ENCODE measurements at places on chromosomes 16 and 17. TPM values are rescaled to one million over a fixed set of nuclear protein-coding genes. Genes with fewer than 3 reads are reported as not detected.

- H3K4me1 ChIP-seq: no peaks in the 10 kb centered on the region
- H3K36me3 ChIP-seq: no peaks in the 10 kb centered on the region
- no peak overlapping the region for H3K27ac ChIP-seq
- no peaks in the 10 kb centered on the region for H3K27me3 ChIP-seq
Measured at GRCh38 chr16:47965439-47965838, 190.4 kb downstream of the ABCC12 start.

DNA sequence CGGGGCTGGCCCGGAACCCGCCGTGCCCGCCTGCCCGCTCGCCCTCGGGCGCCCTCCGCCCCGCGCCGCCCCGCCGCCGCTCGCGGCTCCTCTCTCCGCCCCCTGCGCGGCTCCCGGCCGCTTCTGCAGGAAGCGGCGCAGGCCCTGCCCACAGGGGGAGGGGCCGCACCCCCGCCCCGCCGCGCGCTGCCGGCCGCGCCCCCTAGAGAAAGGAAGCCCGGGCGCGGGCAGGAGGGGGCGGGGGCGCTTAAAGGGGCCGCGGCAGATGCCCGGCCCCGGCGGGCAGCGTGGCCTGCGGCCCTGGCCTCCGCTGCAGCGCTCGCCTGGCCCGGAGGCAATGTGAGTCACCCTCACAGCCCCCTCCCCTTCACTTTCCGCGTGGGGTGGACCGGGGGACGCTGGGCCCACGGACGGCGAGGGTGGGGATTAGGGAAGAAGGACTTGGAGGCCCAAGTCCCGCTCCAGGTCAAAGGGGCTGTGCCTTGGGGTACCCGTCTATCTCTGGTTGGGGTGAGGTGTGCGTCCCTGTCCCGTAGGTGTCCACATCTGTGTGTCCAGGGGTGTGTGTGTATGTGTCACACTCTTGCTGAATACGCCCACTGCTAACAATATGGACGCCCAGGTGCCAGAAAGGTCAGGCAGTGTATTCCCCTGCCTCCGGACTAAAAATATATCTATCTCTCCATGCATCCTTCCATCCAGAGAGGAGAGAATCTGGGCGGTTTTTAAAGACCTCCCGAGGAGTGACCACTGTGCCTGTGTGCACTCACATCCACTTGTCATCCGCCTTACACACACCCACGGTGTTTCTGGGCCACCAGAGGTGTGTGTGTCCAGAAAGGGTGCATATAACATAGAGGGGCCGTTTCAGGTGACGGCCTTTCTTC lies at the start of gene GIT1:
GIT1 (minus strand) TSS at position 125 of the 887 bp plus-strand sequence. CDS start 270 bp downstream, outside the sequence.
- H3K27ac ChIP-seq: peak within 1 kb of the TSS; percentile 84
- H3K4me1 ChIP-seq: peaks cover 79% of the 10 kb centered on the region
- H3K4me3 ChIP-seq: peak within 1 kb of the TSS; percentile 90

DNA sequence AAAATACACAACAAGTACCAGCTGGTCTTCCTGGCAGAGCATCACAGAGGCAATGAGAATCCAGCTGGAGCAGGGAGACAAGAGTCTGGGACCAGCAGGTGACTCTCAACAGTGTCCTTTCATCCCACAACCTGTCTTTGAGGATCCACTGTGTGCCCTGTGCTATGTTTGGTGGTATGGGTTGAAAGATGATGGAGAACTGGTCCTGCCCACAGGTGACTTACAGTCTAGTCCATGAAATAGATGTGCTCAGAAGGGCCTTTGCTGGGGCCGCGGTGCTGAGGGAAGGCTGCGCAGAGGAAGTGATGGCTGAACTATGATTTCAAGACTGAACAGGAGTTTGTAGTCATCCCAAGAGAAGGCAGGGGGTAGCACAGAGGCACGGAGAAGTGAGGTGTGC lies 17.9 kb downstream of the WNT3 start:
- H3K36me3 ChIP-seq: no peaks in the 10 kb centered on the region
- H3K27me3 ChIP-seq: peaks cover 8% of the 10 kb centered on the region
- no peak overlapping the region for H3K27ac ChIP-seq
- DNase-seq: no peak

DNA sequence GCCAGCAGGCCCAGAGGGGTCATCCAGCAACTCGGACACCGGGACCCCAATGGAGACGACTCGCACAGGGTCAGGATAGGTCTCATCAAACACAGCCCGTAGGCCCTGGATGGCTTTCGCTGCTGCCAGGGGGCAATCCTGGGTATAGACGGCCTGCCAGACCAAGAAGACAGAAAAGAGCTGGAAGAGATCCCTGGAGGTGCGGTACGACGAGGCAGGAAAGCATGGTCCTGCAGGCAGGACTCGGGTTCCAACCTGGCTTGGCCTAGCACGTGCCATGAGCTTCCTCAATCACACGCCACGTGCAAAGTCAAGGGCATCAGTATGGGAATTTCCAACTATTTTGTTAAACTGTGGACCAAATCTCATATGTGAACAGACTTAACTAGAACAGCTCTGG lies 6.3 kb upstream of the EXOSC6 start:
- H3K36me3 ChIP-seq: peaks cover 100% of the 10 kb centered on the region
- H3K4me1 ChIP-seq: no peaks in the 10 kb centered on the region
- no peak for DNase-seq
- H3K4me3 ChIP-seq: no peak overlapping the region
- no peak overlapping the region for H3K27ac ChIP-seq

DNA sequence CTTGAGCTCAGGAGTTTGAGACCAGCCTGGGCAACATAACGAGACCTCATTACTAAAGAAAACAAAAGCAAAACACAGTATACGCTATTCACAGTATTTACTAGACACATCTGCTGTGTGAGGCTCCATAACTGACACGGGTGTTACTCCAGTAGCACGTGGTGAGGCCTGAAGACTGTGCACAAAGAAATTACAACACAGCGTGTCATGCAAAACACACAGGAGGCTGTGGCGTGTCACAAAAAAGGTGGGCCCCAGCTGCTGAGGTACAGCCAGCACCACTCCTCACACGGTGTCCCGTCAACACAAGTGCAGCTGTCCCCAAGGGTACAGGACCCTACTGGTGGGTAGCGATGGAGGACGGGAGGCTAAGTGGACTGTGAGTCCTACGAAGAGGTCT lies 2.7 kb downstream of the CYBC1 start:
- no peak overlapping the region for H3K27ac ChIP-seq
- no peak for DNase-seq
- H3K27me3 ChIP-seq: no peaks in the 10 kb centered on the region
- peaks cover 50% of the 10 kb centered on the region for H3K4me1 ChIP-seq
- H3K4me3 ChIP-seq: no peak overlapping the region

DNA sequence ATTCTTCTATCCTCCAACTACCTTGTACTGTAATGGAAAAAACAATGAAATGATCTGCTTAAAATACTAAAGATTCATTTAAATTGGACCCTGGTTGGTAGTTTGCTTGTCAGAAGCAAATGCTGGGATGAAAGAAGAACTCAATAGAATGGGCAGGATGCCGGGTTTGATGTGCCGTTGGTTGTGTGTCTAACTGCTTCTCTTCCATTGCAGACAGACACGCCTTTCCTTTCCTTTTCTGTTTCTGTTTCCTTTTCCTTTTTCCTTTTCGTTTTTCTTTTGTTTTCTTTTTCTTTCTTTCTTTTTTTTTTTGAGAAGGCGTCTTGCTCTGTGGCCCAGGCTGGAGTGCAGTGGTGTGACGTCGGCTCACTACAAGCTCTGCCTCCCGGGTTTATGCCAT lies 64.6 kb downstream of the PLCG2 start:
- H3K27me3 ChIP-seq: no peaks in the 10 kb centered on the region
- H3K4me3 ChIP-seq: no peak overlapping the region
- peaks cover 10% of the 10 kb centered on the region for H3K4me1 ChIP-seq
- no peak overlapping the region for H3K27ac ChIP-seq

- peaks cover 78% of the 10 kb centered on the region for H3K4me1 ChIP-seq
- H3K4me3 ChIP-seq: no peak overlapping the region
- peaks cover 71% of the 10 kb centered on the region for H3K36me3 ChIP-seq
- no peaks in the 10 kb centered on the region for H3K27me3 ChIP-seq
Measured at GRCh38 chr17:75847614-75848522, 3.7 kb upstream of the UNC13D start.

DNA sequence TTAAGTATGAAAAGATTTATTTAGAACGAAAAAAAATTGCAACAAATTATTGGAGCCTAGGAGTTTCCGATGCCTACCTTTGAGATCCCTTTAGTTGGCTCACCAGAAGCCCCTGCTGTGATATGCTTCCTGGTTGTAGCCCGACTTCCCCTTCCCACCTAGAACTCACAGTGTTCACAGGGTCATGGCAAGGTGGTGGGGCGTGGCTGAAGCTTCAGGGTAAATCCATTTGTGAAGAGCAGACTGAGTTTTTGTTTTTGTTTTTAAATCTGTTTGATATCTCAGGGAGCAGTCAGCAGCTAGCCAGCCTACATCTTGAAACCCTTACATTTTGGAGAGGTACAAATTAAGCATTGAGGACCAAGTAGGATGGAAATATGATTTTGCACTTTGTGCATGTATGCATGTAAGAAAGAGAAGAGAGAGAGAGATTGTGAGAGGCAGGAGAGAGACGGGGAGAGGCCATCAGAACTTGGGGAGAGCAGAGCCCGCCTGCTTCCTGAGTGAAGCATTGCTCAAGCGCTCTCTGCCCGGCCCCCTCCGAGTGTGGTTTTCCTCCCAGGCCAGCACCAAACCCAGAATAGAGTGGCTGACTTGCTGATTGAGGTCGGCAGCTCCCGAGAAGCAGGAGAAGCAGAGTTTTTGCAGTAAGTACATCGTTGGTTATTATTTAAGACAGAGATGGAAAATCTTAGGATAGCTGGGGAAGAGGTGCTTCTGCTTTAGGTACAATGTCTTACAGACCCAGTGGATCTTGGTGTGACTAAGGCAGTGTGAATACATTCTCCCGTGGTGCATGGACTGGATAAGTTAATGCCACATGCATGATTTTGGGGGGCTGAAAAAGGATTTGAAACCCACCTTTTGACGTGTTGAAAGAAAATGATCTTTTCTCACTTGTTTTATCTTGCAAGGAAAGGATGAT lies 64.2 kb downstream of the SPECC1 start:
- H3K36me3 ChIP-seq: no peaks in the 10 kb centered on the region
- peak overlapping the region; percentile 54 for H3K27ac ChIP-seq
- DNase-seq: peak; percentile 67
- peaks cover 23% of the 10 kb centered on the region for H3K4me1 ChIP-seq
- H3K27me3 ChIP-seq: no peaks in the 10 kb centered on the region
- peak overlapping the region; percentile 44 for H3K4me3 ChIP-seq

GRCh38 chr17:35716897-35717465 lies 14.5 kb upstream of the RASL10B start:
- H3K27me3 ChIP-seq: no peaks in the 10 kb centered on the region
- no peak overlapping the region for H3K4me3 ChIP-seq
- peaks cover 79% of the 10 kb centered on the region for H3K36me3 ChIP-seq

DNA sequence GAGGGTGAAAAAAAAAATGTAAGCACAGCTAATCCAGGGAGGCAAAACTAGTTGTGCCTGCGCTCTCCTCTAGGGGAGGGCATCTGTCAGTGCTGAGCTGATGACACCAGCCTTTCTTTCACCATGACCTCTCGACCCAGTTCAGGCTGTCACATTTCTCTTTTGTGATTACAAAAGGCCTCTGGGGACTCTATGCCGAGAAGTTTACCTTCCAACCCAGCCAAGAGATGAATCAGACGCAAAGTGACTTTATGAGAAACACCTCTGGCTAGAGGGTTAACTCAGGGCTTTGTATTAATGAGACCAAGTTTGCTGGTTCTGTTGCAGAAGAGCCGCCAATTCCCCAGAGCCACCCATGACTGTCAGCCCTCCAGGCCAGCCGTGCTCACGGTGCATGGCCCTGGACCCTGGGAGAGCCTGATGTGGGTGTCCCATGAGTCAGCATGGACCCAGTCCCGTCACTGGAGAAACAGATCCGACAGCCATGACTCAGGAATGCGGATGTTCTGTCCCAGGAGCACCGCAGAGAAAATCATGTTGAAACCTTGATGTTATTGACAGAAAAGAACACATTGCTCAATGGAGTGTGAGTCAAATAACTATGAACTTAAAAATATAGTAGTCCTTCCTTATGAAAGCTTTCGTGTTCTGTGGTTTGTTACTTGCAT lies 437.2 kb downstream of the HS3ST3B1 start:
- DNase-seq: peak; percentile 78
- peaks cover 15% of the 10 kb centered on the region for H3K4me1 ChIP-seq
- H3K4me3 ChIP-seq: no peak overlapping the region
- no peaks in the 10 kb centered on the region for H3K27me3 ChIP-seq
- no peaks in the 10 kb centered on the region for H3K36me3 ChIP-seq
- H3K27ac ChIP-seq: peak overlapping the region; percentile 61

- no peaks in the 10 kb centered on the region for H3K36me3 ChIP-seq
- no peak overlapping the region for H3K4me3 ChIP-seq
- H3K4me1 ChIP-seq: no peaks in the 10 kb centered on the region
- H3K27ac ChIP-seq: no peak overlapping the region
- no peak for DNase-seq
- peaks cover 3% of the 10 kb centered on the region for H3K27me3 ChIP-seq
Measured at GRCh38 chr17:9162275-9162985, 141.1 kb downstream of the NTN1 start.

DNA sequence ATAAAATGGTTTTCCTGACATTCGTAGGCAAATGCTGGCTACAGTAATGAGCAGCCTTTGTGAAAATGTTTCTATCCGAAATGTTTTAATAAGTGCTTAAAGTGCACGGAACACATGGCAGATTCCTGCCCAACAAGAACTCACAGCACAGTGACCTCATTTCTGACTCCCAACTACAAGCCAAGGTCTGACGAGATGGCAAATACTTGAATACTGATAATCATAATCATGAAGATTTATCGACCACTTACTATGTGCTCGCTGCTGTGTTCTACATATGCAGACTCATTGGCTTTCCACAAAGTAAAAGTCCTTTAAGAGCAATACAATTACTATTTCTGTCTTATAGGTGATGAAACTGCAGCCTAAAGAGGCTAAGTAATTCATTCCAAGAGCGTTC lies 238.1 kb upstream of the CDH5 start:
- H3K36me3 ChIP-seq: no peaks in the 10 kb centered on the region
- no peak overlapping the region for H3K4me3 ChIP-seq
- DNase-seq: no peak
- no peaks in the 10 kb centered on the region for H3K4me1 ChIP-seq
- H3K27ac ChIP-seq: peak overlapping the region; percentile 46

- H3K4me3 ChIP-seq: peak overlapping the region; percentile 88
- no peak for DNase-seq
- peaks cover 19% of the 10 kb centered on the region for H3K4me1 ChIP-seq
Measured at GRCh38 chr17:30292286-30292858, 628 bp upstream of the BLMH start.

- no peak overlapping the region for H3K4me3 ChIP-seq
- peaks cover 7% of the 10 kb centered on the region for H3K4me1 ChIP-seq
- no peak for DNase-seq
- no peak overlapping the region for H3K27ac ChIP-seq
- no peaks in the 10 kb centered on the region for H3K27me3 ChIP-seq
Measured at GRCh38 chr16:3977376-3977775, 96.9 kb upstream of the CREBBP start.

The ARL5C gene
- total RNA-seq: not detected

The SCARF1 gene
- 37.4 TPM for total RNA-seq

The BCO1 gene
- total RNA-seq: 0.74 TPM

The SLX4 gene
- 5.7 TPM for total RNA-seq

The ST6GALNAC2 gene
- 29.0 TPM for total RNA-seq

The TBC1D3L gene
- total RNA-seq: 20.7 TPM

The TSPOAP1 gene
- total RNA-seq: 20.2 TPM

Data from lower lobe of right lung (tissue), 2 donors.